ENCODE measurements at places on chromosomes 6 and 20.
A peak's percentile ranks its signal among the peaks of the same experiment; 100 is the strongest.

DNA sequence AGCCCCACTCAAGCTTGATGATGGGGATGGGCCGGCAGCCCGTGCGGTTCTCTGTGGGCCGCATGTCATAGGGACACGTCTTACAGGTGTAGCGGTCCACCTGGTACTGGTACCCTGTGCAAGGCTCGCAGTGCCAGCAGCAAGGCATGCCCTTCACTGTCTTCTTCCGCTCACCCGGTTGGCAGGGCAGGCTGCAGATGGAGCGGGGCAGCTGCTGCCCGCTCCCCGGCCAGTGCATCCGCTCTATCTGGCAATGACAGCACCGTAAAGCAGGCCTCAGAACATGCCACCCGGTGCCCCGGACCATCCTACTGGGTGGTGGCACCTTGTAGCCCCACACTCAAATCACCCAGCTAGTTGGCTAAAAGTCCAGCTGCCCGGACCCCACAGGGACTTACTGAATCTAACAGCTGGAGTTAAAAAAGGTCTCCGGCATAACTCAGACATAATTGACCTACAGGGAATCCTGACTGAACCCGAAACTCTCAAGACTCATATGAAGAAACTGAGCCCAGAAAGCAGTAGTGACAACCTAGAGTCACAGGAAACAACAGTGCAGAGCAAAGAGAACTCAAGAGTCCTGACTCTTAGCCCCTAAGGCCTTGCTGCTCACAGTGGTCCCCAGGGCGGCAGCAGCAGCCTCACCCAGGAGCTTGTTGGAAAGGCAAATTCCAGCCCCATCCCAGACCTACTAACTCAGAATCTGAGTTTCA, 109.4 kb downstream of the GRM4 start:
- DNase-seq = no peak

DNA sequence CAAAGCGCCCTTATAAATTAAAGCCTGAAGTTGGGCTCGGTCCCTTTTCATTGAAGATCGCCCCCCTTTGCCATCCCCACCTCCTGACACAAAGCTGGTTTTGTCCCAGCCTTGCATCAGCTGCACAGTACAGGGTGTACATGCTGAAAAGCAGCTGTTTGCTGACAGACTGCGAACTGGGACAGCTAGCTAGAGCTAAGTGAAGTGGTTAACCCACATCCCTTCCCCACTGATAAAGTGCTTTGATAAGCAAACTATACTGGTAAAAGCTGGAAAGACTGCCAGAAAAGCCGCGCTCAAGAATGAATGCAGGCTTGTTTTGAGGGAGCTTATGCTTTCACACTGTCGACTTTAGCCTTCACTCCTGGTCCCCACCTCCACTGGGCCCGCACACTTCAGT, 207.3 kb downstream of the GMDS start:
- no peak for DNase-seq

DNA sequence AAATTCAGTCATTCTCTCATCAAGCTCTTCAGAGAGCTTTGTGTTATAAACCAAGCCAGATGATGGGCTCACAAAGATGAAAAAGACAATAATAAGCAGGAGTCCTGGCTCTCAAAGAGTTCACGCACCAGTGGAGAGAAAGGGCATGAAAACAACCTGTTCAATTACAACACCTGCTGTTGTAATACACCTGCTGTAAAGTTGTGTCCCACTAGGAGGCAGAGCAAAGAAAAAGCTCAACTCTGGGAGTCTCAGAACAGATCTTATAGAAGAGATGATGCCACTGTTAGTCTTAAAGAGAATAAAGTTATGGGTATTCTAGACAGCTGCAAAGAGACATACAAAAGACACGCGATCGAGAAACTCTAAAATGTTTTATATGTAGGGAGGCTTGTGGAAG, 100.6 kb downstream of the DCDC2 start:
- DNase-seq = no peak

- peak; percentile 31 for DNase-seq
Observed at GRCh38 chr6:137043710-137044365, 927 bp downstream of the IL20RA start.

- DNase-seq = no peak
Observed at GRCh38 chr20:44407402-44408184, 52.1 kb downstream of the HNF4A start.

All from memory B cell (primary cell).